ENCODE measurements at places on chromosomes 12 and 14.

DNA sequence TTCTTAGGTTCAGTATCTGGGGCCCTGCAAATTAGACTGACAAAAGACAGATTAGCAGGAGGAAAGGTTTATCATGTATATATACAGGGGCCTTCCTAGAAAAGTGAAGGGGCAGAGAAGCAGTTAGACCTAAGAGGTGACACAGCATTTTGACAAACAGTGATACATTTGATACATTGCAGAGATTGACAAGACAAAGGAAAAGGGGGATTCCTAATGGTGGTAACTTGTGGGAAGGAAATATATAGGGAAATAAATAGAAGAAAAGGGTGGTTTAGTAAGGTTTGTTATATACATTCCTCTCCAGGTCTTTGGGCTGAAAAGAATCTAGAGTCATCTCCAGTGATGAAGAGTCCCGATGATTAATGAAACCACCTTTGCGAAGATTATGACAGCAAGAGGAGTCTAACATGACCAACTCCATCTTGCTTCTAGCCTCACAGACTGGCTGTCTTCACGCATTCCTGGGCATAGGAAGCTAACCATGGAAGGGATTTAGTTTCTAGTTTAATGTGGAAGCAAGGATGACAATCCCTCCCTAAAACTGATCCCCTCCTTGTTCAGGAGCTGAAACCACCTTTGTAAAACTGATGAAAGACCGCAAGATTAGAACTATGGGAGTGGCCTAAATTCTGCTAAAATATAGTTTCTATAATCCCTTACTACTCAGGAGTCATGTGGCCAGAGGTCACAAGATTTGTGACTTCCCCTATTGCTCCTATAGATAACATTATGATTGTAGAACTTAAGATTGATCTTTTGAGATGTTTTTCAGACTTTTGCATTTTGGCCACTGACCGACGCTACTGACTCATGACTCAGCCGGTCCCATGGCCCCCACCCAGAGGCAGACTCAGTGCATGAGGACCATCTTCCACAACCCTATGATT is 31.1 kb upstream of the CPM start:
- no peak for DNase-seq

GRCh38 chr12:124240493-124240892 is 54.4 kb upstream of the RFLNA start:
- DNase-seq = no peak

GRCh38 chr14:39974036-39974435 is 541.8 kb upstream of the FBXO33 start:
- DNase-seq = no peak

GRCh38 chr12:62625228-62625627 is 158.6 kb downstream of the MON2 start:
- no peak for DNase-seq

DNA sequence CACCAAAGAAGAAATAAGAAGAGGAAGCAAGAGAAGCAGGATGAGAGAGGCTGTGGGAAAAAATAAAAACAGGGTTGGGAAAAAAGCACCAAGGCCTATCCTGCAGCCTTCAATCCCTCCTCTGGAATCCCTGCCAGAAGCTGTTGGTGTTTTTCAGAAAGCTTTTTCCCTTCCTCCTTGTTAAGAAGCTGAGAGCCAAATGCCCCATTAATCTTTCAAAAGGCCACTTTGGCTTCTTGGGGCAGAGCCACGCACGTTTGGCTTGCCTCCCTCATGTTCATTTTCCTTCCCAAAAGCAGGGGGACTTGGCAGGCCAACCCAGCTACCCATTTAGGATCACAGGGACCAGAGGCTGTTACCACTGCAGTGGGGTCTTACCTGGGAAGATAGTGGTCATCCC is 365.3 kb downstream of the NUAK1 start:
- no peak for DNase-seq

DNA sequence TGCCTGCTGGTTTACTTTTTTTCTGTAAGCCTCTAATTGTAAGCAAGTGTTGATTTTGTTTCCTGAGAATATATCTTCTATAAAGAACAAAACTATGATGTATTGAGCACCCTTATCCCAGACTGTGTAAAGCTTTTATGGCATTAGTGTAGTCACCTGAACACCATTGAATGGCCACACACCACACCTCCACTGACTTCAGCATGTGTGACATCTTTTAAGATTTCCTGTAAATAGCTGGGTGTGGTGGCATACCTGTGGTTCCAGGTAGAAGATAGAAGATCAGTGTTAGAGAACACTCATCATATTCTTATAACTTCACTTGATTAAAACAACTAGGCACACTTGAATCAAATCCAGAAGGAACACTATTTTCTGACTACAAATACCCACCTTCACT is 51.3 kb downstream of the WBP11 start:
- DNase-seq = no peak

GRCh38 chr14:28577711-28578131 is 188.9 kb upstream of the FOXG1 start:
- DNase-seq = no peak

DNA sequence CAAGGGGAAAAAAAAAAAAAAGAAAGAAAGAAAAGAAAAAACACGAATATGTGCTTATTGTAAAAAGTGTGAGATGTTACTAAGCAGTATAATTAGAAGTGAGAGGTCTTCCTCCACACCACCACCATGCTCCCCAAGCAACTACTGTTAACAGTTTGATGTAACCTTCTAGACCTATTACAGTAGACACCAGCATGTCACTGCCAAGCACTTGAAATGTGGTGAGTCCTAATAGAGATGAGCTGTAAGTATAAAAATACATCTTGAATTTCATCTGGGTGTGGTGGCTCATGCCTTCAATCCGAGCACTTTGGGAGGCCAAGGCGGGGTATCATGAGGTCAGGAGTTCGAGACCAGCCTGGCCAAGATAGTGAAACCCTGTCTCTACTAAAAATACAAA is 8.1 kb upstream of the SNRNP35 start:
- DNase-seq = no peak

DNA sequence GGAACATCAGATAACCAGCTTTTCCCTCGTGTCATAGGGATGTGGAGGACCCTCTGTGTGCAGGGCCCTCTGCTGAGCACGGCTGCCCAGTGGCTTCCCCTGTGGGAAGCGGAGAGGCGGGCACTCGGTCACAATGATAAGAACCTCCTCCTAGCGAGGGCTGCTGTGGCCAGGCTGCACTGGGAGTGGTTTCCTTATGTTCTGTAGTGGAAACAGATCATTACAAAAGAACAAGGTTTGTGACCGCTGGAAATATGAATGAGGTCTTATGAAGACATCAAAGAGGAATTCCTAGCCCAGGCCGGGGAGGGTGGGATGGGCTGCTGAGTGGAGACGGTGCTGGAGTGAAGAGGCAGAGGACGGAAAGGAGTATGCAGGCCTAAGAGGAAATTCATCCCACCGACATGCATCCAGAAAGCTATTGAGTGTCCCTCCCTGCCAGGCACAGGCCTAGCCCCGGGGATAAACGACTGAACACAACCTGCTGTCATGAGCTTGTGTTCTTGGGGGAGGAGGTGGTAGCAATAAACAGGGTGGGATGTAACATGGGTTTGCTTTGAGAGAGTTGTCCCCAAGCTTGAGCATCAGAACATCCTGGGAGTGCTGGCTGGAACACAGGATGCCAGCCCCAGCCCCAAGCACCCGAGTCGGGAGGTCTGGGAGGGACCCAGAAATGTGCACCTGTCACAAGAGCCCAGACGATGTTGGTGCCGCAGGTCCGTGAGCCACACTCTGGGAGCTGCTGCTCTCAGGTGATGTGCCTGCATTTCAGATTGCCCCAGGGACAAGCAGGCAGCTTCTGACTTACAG is 37.5 kb downstream of the FZD10 start:
- no peak for DNase-seq

- no peak for DNase-seq
Observed at GRCh38 chr14:79656056-79656455, 555.2 kb downstream of the DIO2 start.

GRCh38 chr12:103382736-103383346 is 112.9 kb downstream of the C12orf42 start:
- no peak for DNase-seq

GRCh38 chr14:59189091-59189785 is 771 bp downstream of the DAAM1 start:
- DNase-seq = no peak

DNA sequence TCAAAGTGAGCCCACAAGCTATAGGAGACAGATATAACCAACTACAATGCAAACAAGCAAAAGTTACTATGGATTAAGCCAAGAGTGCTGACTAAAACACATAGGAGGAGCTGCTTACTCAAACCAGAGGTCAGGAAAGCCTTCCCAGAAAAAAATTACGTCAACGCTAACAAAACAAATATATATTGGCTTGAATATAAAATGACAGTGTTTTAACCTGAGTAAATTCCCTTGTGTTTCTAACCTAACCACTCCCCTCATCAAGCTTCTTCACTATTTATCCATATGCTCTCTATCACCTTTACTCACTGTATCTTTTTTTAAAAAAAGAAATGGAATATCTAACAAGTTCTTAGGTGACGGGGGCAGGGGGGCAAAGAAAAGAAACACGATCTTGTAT is 115.9 kb downstream of the MED13L start:
- DNase-seq = no peak
